ENCODE measurements at places on chromosomes 13 and 19. TPM values are rescaled to one million over a fixed set of nuclear protein-coding genes. Genes with fewer than 3 reads are reported as not detected.

- H3K27ac ChIP-seq, result no peak overlapping the region
- no peaks in the 10 kb centered on the region for H3K36me3 ChIP-seq
- no peaks in the 10 kb centered on the region for H3K27me3 ChIP-seq
- H3K4me1 ChIP-seq, result no peaks in the 10 kb centered on the region
- no peak overlapping the region for H3K4me3 ChIP-seq
These were observed 43.5 kb downstream of the ATP8A2 start for GRCh38 chr13:25415241-25415640.

DNA sequence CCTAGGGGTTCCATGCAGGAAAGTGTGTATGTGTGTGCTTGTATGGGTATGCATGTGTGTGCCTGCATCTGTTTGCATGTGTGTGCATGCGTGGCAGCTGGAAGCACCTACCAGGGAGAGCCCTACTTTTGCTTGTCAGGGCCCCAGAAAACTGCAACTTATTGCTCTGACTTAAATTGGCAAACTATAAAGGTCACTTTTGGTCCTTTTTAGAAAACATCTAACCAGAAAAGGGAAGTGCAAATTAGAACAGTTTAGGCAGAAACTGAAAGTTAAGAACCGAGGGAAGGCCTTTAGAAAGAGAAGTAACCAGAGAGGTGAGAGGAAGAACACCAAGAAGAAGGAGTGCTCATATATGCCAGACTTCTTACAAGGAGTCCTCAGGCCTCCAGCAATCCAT, 32.5 kb downstream of the DLEU7 start:
- no peaks in the 10 kb centered on the region for H3K4me1 ChIP-seq
- H3K36me3 ChIP-seq, result no peaks in the 10 kb centered on the region
- no peak for DNase-seq
- no peak overlapping the region for H3K4me3 ChIP-seq
- H3K27me3 ChIP-seq, result no peaks in the 10 kb centered on the region

GRCh38 chr13:79870766-79871165, 389.8 kb downstream of the NDFIP2 start:
- H3K27ac ChIP-seq, result no peak overlapping the region
- DNase-seq, result no peak
- no peaks in the 10 kb centered on the region for H3K4me1 ChIP-seq
- no peak overlapping the region for H3K4me3 ChIP-seq
- H3K27me3 ChIP-seq, result no peaks in the 10 kb centered on the region

GRCh38 chr13:61778531-61778930, 362.9 kb upstream of the PCDH20 start:
- no peaks in the 10 kb centered on the region for H3K36me3 ChIP-seq
- H3K4me3 ChIP-seq, result no peak overlapping the region
- no peaks in the 10 kb centered on the region for H3K4me1 ChIP-seq

The CALM3 gene
- total RNA-seq, result 181 TPM

The KIR2DL3 gene
- not detected for total RNA-seq

Measured in thoracic aorta (tissue), 2 donors.